ENCODE measurements at places on chromosomes 6 and 20. TPM values are rescaled to one million over a fixed set of nuclear protein-coding genes. Genes with fewer than 3 reads are reported as not detected.

TMEM74B gene
- not detected for total RNA-seq

PHACTR3 gene
- total RNA-seq = not detected

DEFB124 gene
- not detected for total RNA-seq

SYNDIG1 gene
- total RNA-seq = not detected

DSP gene
- not detected for total RNA-seq

BPIFB4 gene
- not detected for total RNA-seq

COX4I2 gene
- total RNA-seq = not detected

ULBP3 gene
- total RNA-seq = 1.5 TPM

TMEM244 gene
- total RNA-seq = not detected

SLPI gene
- not detected for total RNA-seq

FAM162B gene
- not detected for total RNA-seq

HAO1 gene
- total RNA-seq = not detected

GLP1R gene
- not detected for total RNA-seq

EGFL8 gene
- total RNA-seq = 18.1 TPM

HLA-DRB5 gene
- 10.1 TPM for total RNA-seq

IMPG1 gene
- not detected for total RNA-seq

IL20RA gene
- not detected for total RNA-seq

TSPO2 gene
- total RNA-seq = not detected

BMP7 gene
- not detected for total RNA-seq

NKAIN2 gene
- total RNA-seq = not detected

TCF21 gene
- total RNA-seq = not detected

RAMACL gene
- 0.31 TPM for total RNA-seq

LHFPL5 gene
- not detected for total RNA-seq

CYP21A2 gene
- 0.33 TPM for total RNA-seq
